ENCODE measurements at places on chromosomes 16 and 17.

DNA sequence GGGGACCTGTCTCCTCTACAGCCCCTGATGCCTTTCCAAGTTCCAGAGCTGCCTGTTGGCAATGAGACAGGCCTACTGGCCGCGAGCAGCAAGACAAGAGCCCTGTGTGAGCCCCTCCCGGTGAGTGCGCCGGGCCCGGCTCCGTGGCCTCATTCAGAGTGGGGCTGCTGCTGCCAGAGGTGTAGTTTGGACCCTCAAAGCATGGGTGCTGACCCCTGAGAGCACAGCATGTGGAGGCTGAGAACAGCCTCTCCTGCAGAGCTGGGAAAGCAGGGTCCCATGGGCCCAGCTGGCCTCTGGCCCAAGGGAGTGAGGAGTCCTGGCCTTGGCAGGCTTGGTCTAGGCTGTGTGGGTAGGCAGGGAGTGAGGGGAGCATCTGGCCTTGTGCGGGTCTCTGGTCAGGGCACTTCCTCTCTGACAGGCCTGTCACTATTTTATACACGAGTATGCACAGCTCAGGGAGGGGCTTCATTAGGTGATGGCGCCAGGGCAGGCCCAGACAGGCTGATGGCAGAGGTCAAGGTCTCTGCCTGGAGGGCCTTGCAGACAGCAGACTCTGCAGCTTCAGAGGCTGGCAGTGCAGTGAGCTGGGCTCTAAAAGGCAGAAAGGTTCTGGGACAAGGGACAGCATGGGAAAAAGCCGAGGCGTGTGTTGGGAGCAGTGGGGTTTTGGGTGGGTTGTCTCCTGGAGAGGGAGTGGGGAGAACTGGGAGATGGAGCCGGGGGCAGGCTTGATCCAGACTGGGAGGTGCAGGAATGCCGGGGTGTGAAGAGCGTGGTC is 43.4 kb downstream of the ADCY7 start:
- DNase-seq: no peak

DNA sequence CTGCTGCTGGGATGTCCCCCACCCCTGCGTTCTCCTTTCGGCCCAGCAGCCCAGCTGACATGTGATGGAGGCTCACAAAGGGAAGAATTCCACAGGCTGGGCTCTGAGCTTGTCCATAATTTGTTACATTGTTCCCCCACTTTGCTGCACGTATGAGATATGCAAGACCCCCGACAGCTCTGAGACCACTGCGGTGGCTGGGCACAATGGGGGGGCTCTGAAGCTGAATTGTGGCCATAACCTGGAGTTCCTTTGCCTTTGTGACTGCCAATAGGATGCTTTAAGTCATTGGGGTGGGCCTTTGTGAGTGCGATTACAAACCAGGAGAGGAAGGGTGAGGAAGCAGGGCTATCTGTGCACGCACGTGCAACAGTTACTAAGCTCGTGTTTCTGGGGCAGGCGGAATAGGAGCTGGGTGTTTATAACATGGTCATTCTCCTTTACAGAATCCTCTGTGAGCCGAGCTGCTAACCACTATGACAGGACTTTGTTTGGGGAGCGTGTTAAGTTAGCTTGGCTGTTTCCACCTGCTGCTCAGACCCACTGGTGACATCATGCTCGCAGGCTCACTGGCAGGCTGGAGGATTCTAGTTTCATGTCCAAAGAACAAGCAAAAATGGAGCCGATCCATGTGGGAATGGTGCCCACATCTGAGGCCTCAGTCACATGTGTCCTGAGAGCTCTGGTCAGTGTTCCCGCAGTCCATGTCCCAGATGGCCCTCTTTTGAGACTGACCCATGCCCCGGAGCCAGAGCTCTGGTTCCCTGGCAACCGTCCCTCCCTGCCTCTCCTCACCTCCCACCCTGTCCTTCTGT is 208.3 kb upstream of the SALL1 start:
- no peak for DNase-seq

DNA sequence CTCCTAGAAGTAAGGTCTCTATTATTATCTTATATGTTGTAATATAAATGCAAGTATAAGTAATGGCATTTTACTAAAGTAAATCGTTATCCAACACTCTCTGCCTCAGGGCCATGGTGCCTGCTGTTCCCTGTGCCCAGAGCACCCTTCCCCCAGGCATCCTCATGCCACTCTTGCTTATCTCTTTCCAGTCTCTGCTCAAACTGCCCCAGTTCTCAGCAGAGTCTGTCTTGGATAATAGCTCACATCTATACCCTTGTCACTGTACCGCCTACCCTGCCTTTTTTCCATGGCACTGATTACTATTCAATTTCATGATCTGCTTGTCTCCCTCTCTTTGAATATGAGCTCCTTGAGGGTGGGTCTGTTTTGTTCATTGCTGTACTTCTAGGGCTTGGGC is 31.7 kb downstream of the CDH1 start:
- no peak for DNase-seq

- no peak for DNase-seq
Measured at GRCh38 chr17:15268461-15268860, 3.3 kb upstream of the PMP22 start.

DNA sequence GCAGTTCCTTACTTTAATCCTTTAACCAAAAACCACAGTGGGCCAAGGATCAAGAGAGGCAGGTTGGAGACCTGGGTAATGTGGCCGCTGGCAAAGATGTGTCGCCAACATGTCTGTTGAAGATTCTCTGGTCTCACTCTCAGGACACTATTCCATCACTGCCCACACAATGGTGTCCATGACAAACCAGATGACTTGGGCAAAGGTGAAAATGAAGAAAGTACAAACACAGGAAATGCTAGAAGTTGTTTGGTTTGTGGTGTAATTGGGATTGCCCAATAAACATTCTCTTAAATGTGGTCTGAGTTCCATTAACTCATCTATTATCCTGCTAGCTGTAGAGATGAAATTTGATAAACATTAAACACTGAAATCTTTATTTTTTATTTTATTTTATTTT is 43.3 kb downstream of the SALL1 start:
- no peak for DNase-seq

DNA sequence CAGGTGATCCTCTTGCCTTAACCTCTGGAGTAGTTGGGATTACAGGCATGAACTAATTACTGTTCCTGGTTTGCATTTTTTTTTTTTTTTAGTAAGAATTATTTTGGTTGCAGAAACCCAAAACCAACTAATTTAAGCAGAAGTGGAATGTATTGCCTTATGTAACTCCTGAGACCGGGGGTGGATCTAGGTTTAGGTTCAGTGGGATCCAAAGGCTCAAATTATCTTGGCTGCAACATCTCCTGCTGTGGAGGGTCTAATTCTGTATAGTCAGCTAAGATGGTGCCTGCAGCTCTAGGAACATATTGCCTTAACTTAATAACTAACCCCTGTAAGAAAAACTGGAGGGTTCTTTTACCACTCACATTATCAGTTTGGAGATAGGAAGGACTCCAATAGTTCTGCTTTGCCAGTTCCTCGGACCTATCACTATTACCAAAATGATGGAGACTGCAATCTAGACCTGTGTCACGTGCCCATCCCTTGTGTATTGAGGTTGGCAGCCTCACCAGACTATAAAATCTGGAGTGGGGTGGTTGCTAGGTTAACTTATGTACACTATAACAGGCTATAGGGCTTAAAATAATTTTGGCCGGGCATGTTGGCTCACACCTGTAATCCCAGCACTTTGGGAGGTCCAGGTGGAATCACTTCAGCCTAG is 8.5 kb downstream of the SNTB2 start:
- no peak for DNase-seq

DNA sequence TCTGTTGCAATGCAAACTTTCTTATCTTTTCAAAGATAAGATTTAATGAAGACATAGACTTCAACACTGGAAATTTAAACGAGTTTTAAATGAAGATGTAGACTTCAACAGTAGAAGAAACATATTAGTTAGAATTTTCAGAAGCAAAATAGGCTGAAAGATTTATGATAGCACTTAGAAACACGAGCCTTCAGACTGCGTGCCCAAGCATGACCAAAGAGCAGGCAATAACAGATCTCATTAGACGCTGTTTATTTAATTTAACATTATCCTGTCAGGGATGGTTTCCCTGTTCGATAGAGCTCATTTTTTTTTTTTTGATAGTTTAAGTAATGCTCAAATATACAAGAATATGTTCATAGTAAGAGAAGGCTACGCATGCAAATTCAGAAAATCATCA is 604.7 kb upstream of the SOX9 start:
- DNase-seq: no peak

DNA sequence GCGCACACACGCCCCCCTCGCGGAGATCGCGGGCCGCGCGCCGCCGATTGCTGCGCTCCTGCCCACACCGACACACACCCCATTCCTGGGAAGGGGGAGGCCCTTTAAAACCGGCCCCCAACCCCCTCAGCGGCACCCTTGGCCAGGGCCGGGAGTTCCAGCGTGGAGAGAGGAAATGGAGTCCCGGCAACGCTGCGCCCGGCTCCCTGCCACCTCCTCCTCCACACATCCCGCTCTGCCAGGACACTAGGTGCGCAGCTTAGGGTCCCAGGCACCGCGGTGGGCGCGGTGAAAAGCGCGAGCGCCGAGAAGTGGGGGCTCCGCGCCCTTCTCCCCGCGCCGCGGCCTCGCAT is 397 bp downstream of the CDC42EP4 start:
- no peak for DNase-seq

DNA sequence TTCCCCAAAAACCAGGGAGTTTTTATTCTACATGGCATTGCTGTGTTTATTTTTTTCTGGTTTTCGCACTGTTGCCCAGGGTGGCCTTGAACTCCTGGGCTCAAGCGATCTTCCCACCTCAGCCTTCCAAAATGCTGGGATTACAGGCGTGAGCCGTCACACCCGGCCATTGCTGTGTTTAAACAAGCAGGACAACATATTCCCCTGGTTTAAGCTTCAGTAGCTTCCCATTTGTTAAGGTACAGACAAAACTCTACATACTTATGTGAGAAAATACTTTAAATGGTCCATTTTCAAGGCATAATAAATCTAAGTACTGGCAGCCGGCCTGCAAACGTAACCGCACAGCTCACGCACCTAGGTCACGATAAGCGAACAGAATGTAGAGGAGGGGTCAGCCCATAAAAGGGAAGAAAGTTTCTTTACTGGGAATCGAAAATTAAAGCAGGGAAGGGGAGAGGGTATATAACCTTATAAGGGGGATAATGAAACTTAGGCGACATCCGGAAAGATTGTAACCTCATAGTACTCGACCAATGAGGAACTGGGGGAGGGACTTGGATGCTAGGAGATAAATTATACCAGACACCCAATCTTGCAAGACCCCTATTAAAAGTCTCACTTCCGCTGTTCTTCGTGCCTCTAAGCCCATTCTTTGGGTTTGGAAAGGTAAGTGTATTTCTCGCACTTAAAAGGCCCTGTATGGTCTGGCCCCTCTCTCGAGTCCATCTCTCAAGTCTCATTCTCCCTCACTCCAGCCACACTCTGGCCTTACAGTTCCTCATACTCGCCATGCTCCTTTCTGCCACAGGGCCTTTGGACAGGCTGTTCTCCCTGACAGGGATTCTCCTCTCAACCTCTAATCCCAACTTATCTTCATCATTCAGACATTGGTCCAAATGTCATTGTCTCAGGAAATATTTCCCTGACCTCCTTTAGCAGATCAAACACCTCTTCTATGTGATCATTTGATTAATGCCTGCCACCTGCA is 59.2 kb downstream of the TEX14 start:
- DNase-seq: no peak

DNA sequence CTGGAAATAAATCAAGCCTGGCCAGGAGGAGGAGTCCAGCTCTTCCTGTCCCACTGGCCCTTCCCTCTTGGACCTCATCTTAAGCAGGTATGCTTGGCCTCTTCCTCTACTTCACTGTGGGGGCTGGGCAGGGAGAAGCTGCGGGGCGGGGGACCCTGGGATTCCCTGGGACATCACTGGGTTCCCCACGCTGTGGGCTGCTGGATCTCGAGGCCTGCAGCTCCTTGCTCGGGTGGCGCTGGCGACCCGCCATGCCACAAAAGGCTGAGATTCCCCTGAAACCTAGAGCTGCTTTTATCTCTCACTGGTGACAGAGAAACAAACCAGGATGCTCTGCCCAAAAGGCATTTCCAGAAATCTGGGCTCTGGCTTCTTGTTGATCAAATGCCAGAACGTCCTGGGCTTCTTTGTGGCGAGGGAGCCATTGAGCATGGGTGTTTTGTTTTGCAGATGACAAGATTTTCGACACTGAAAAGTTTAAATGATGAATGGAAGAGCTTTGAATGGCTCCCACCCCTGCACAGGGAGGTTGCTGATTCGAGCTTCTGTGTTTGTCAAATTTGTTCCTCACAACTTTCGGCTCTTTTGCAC is 8.6 kb upstream of the PGS1 start:
- no peak for DNase-seq

DNA sequence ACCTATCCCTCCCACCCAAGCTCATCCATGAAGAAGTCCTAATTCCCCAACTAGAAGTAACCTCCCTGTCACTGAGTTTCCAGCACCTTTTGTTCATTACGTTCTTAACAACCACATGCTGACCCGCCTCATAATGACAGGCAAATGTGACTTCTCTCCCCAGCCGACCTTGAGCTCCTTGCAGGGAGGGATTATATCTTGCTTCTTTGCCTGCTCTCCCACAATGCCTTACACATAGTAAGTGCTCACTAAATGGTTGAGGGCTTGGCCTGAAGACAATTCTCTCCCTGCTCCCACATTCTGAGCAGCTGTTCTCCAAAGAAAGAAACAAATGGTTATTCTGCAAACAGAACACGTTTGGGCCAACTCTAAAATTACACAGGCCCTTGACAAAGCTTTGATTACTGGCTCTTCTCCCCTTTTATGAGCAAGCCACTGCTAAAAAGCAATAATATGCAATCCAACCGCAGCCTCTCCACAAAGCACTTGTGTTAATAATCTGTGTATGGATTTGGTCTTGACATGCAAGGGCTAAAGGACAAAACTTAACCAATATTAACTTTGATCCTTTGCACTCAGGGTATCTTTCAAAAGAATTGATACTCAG is 23.2 kb downstream of the SLC39A11 start:
- no peak for DNase-seq

- no peak for DNase-seq
Measured at GRCh38 chr17:74730491-74731346, 6.3 kb upstream of the RAB37 start.

DNA sequence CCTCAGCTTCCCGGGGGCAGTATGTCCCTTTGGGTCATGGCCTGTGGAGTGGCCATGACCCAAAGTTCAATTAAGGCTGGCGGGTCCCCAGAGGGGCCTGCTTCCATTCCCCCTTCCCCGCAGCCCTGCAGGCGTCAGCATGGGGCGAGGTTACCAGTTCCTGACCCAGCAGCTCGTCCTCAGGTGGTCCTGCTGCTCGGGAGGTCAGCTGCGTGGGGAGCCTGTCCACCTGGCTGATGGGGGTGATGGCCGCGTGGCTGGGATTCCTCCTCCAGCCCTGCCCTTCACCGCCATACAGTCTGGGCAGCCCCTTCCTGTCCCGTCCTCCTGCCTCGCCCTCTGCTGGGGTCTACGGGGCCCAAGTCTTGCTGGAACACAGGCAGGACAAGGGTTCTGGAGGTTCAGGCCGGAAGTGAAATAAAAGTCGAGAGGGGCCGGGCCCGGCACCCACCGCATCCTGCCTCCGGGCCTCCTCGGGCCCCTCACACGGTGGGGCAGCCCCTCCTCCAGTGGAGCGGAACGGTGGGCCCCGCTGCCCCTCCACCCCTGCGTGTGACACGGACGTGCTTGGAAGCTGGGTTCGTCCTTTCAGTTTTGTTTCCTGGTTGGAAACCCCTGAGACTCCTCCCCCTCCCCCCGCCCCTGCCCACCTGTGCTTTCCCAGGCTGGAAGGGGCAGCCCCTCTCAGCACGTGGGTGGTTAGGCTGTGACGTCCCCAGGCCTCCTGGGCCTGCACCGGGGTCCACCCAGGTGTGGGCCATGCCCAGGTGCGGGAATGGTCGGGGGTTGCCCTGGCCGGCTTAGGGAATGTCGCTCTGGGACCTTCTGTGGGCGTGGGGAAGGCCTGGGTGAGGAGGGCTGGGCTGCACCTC is 6.8 kb downstream of the UBALD2 start:
- no peak for DNase-seq
